Calu3 (cell line): ENCODE measurements at places on chromosomes 3 and 15. TPM values are rescaled to one million over a fixed set of nuclear protein-coding genes. Genes with fewer than 3 reads are reported as not detected.
A peak's percentile ranks its signal among the peaks of the same experiment; 100 is the strongest.

DNA sequence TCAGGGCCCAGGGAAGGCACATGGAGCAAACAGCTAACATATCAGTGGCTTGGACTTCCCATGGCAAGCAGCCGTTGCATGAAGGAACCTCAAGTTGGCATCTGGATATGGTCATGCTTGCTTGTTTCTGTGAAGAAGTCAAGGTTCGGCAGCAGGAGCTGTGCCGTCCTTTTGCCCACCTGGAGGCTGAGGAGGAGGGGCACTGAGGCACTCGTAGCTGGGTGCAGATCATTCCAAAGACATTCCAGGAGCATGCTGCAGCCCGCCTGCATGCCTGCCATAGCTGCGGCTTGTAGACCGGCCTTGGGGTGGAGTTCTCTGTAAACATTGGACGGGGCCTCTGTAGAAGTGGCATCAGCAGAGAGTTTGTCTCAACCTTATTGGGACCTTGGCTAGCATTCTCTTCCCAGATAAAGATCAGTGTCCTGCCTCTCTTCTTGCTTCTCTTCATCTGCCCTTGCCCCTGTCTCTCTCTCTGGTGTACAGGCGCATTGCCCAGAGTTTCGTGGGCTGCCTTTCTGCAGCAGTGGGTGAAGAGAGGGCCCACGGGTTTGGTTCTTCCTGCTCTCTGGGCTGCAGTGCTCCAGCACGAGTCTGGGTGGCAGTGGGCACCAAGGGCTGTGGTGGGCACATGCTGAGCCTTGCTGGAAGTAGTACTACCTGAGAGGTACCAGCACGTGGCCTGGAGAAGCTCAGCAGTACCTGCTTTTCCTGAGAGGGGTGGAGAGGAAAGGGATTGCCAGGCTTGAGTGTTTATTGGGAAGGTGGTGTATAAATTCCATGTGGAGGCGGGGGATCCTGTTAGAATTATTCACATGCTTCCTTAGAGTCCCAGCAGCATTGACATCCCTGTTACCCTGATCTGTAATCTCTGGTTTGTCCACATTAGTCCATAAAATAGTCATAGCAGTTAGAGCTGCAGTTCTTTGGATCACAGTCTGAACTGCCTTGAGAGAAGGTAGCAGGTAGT is 49.4 kb downstream of the CHCHD6 start:
- DNase-seq, result peak; percentile 60

GRCh38 chr3:110856916-110857315 is 214.7 kb upstream of the NECTIN3 start:
- no peak for DNase-seq

DNA sequence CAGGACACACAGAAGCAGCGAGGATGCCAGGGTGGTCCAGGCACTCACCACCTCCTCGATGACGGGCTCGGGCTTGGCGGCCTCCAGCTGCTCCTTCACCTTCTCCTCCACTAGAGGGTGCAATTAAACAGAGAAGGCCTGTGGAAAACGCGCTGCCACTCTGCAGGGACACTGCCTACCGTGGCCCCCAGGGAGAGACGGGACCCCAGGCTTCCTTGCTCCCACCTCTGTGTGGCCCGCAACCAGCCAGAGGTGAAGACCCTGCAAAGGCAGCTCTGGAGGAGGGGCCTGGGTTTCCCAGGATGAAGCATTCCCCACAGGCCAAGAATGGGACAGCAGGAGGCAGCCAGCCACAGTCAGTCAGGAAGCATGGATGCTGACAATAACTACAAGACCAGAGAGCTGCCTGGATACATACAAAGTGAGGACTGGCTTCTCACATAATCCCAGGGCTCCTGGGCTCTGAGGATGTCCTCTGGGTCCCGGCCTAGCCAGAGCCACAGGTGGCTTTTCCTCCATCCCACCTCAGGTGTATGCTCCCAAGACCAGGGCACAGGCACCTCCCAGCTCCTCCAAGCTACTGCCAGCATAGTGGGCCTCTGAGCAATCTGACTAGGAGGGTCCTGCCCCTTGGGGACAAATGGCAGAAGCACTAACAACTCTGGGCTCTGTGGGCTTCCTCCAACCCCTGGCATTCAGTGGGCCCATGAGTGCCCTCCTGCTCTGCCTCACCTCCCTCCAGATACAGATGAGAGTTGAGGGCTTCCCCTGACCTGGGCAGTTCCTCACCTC is 46.2 kb downstream of the PTH1R start:
- DNase-seq, result peak; percentile 38

GRCh38 chr15:60568301-60568742 is 89.4 kb upstream of the ICE2 start:
- DNase-seq, result no peak

DNA sequence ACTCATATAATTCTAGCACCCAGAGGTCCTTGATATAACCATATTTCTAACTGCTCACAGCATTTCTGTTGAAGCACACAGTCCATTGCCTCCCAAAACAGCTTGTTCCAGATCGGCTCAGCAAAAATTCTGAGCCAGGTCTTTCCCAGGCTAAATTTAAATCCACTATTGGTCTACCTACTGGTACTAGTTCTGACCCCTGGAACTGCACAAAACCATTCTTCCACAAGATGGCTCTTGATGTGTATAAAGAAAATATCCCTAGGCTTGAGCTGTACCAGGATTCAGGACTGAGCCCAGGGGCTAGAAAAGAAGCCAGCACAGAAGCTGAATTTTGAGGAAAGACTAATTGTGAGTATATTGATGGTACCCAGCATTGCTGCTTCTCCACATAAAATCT is 75.4 kb upstream of the ABHD17C start:
- no peak for DNase-seq

DNA sequence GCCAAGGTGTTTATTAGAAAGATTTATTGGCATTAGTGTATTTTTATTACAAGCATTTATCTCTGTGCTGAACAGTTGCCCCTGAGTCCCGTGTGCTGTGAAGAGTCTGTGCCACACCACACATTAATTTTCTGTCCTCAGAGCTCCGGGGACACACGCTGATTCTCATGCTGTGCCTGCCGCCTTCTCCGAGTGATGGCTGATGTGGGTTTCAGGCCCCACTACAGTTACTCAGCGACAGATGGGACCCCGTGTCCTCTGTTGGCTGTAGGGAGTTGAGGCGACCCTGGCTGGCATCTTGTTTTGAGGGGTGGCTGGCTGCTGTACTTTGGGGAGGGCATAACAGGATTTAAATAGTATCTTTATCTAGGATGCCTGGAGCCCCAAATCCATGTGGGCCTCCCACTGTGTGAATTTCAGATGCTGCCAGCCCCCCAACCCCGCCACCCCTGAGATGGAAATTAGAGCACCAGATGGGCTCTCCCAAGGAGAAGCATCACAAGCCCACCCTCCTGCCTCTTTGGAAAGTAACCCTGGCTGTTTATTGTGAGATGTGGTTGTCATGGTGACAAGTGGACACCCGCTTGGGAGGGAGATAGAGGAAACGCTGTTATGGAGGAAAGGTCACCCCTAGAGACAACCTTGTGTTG is 185.6 kb downstream of the APBA2 start:
- no peak for DNase-seq

GRCh38 chr3:170132335-170132734 is 49.2 kb downstream of the PHC3 start:
- DNase-seq, result no peak

DNA sequence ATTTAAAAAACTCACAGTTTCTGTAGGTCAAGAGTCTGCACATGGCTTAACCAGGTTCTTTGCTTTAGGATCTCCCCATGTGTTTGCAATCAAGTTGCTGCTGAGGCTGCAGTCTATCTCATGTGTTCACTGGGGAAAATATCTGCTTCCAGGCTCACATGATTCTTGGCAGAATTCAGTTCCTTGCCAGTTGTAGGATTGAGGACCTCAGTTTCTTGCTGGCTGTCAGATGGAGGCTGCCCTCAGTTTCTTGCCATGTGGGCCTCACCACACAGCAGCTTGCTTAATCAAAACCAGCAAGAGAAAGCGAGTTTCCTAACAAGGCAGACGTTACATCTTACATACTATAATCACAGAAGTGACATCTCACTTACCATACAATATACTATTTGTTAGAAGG is 10.0 kb upstream of the TBC1D5 start:
- DNase-seq, result no peak

- no peak for DNase-seq
Measured at GRCh38 chr3:16897254-16897926, 12.6 kb downstream of the PLCL2 start.

GRCh38 chr15:94760348-94760747 is 529.0 kb downstream of the MCTP2 start:
- DNase-seq, result no peak

DNA sequence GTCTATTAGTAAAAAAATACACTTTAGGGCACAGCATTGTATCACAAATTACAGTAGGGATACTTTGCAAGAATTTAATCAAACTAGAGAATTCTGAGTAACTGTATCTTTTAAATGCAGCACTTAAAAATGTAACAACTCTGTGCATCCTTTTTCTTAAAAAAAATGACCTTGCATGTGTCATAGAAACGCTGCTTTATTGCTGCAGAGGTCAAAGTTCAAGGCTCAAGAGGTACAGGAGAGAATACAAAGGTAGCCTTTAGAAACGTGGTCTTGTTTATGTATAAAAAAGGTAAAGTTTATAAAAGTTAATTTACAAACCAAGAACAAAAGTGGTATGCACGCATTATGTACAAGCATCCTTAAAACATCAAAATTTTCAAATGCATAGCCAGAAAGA is 122.0 kb downstream of the TJP1 start:
- no peak for DNase-seq

DNA sequence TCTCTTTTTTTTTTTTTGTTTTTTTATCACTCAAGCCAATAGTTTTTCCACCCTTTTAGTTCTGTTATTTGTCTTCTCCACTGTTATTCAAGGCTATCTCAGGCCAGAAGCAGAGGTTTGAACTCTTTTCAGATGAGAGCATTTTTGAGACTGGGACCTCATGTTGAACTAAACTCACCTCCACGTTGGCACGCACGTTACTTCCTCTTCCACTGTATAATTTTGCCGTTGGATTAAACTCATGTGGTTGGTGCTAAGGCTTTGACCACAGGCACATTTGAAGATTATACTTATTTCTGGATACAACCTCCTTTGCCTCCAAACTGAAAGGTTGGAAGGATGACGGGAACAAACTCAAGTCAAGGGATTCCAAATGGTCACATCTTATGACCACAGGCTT is 501.3 kb upstream of the TPRG1 start:
- no peak for DNase-seq

- no peak for DNase-seq
Measured at GRCh38 chr3:31508452-31509146, 24.1 kb upstream of the STT3B start.

- DNase-seq, result no peak
Measured at GRCh38 chr3:180179562-180179961, 142.8 kb upstream of the PEX5L start.

DNA sequence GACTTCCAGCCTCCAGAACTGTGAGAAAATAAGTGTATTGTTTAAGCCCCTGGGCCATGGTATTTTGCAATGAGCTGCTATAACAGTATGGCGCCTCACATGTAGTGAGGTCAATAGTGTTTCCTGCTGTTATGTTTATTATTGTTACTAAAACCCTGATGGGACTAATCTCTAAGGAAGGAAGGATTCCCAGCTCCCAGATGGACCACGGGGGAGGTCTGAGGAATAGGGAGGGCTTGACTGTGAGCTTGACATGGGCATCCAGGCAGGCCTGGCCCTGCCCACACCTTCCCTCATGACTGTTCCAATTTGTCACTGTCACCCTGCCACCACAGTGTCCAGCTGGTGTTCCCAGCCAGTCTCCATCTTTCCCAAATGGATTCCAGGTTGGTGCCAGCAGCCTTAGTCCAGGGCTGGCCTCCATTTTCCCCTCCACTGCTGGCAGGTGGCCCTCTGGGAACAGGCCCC is 14.5 kb upstream of the SLC41A3 start:
- no peak for DNase-seq

DNA sequence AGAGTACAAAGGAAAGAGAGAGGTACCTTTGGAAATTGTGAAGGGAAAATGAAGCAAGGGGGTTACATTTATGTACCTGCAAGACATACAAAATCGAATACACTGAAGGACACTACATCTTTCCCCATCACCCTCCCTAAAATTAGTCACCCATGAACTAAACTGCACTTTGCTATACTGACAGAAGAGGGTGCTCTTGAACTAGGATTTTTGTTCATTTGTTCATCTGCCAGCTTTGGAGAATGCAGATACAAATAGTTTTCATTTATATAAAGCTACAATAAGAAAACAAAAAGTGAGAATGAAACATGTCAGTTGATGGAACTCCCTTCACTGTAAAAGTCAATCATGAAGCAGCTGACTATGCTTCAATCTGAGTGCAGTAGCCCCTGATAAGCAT is 55.7 kb downstream of the PCCB start:
- peak; percentile 33 for DNase-seq

DNA sequence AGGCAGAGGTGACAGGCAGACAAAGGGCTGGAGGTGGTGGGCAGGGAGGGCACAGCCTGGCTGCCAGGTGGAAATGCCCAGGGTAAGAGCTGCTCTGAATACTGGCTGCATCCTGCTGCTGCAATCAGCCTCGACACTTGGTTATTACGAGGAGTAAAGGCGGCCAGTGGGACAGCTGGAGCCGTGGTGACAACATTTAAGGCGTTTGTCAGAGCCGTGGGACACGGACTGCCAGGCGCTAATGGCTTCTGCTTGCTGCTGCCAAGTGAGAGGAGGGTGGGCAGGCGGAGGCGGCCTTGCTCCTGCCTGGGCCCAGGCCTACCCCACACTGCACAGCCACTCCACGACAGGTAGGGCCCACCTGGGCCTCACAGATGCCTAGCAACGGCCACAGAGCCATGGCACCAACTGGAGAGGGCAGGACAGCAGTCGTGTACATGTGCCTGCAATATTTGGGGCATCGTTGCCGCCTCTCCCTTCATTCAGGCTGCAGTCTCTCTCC is 49.2 kb upstream of the TMEM115 start:
- DNase-seq, result no peak

PLCD1 gene
- 7.8 and 9.8 TPM in 2 replicates for total RNA-seq

ISLR gene
- total RNA-seq, result not detected in 2 replicates

STRIT1 gene
- not detected in 2 replicates for total RNA-seq

AVEN gene
- 2.8 and 3.1 TPM in 2 replicates for total RNA-seq

CLEC3B gene
- total RNA-seq, result not detected in 2 replicates

GOLGA8S gene
- total RNA-seq, result 0.09 TPM in 1 of 2 replicates, not detected in the other

ATP13A5 gene
- 0.66 TPM in 1 of 2 replicates, not detected in the other for total RNA-seq

CHRFAM7A gene
- 1.4 TPM in 1 of 2 replicates, not detected in the other for total RNA-seq

SUCNR1 gene
- total RNA-seq, result 0.07 TPM in 1 of 2 replicates, not detected in the other

CPA3 gene
- total RNA-seq, result not detected in 2 replicates

SST gene
- total RNA-seq, result not detected in 2 replicates

GOLGA6B gene
- 0.61 TPM in 1 of 2 replicates, not detected in the other for total RNA-seq

MESP1 gene
- 5.3 and 5.9 TPM in 2 replicates for total RNA-seq

C3orf85 gene
- total RNA-seq, result not detected in 2 replicates

CPLX3 gene
- total RNA-seq, result 0.21 and 0.29 TPM in 2 replicates

IGSF10 gene
- total RNA-seq, result 0.24 and 0.29 TPM in 2 replicates
